Activated T-cell treated with anti-CD3 and anti-CD28 coated beads, Interleukin-2, amount 50 U/mL, for 48 hours (primary cell): ENCODE measurements at places on chromosomes 7 and 10.

GRCh38 chr10:86655596-86655995, 1.2 kb downstream of the OPN4 start:
- no peak for DNase-seq

- no peak for DNase-seq
Measured at GRCh38 chr7:44845451-44845850, 2.4 kb downstream of the H2AZ2 start.

DNA sequence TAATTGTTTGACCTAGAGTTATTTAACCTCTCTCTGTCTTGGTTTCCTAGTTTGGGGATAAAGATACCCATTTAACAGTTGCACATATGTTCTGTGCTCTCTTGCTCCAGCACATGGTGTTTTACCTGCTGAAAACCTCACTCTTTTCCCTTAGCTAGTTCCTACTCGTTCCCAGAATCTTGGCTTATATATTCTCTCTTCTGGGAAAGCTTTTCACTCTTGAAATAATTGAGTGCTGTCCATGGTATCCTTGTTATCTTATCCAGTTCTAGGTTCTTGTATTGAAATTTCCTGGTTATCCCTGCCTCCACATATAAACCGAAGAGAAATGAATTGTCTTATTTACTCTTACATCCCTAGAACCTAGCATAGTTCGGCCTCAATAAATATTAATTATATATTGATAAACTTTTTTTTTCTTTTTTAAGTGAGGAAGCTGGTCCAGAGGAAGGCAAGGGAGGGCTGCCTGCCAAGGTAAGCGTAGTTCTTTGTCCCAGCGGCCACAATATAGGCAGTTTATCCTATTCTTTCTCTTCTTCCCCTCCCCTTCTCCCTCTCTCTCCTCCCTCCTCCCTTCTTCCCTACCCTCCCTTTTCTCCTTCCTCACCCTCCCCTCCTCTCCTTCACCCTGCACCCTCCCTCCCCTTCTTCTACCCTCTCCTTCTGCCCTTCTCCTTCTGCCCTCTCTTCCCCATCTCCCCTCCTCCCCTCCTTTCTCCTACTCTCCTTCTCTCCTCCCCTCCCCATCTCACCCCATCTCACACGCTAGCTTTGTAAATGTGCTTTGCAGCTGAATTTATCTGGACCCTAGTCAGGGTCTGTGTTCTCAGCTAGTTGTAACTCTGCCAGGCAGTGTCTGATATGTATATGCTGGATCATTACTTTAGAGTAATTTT, 7.9 kb downstream of the WEE2 start:
- no peak for DNase-seq

- DNase-seq, result peak; percentile 55
Measured at GRCh38 chr10:91901784-91902677, 7.3 kb downstream of the FGFBP3 start.

GRCh38 chr7:76364198-76364584, 5.4 kb upstream of the YWHAG start:
- no peak for DNase-seq

GRCh38 chr7:32037650-32038198, 32.5 kb downstream of the PDE1C start:
- DNase-seq, result no peak
